ENCODE measurements at places on chromosomes 11 and 22.

DNA sequence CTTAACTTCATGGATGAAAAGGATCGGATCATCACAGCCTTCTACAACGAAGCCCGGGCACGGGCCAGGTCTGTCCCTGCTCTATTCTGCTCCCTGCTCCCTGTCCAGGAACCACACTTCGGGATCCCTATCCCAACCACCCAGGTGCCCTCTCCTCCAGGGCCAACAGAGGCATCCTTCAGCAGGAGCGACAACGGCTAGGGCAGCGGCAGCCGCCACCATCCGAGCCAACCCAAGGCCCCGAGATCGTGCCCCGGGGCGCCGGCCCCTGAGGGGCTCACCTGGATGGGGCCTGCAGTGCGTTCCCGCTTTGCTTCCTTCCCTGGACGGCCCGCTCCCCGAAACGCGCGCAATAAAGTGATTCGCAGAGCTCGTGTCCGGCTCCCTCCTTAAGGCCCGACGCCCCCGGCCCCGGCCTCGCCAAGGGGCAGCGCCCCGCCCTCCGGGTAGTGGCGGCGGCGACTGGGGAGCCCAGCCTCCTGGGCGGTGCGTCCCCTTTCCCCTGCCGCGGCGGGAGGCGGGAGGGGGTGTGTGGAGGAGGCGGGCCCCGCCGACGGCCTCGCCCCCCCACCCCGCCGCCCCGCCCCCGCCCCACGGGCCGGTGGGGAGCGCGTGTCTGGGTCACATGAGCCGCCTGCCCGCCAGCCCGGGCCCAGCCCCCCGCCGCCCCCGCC is at the start of gene VEGFB:
TSS of gene VEGFB (plus strand) at position 672 of the 674 bp plus-strand sequence. CDS start 250 bp downstream, outside the sequence.
- DNase-seq: peak; percentile 94

GRCh38 chr11:123531325-123531724 is 101.3 kb downstream of the GRAMD1B start:
- DNase-seq: no peak

- no peak for DNase-seq
Observed at GRCh38 chr11:36016263-36016662, 72.4 kb downstream of the LDLRAD3 start.

DNA sequence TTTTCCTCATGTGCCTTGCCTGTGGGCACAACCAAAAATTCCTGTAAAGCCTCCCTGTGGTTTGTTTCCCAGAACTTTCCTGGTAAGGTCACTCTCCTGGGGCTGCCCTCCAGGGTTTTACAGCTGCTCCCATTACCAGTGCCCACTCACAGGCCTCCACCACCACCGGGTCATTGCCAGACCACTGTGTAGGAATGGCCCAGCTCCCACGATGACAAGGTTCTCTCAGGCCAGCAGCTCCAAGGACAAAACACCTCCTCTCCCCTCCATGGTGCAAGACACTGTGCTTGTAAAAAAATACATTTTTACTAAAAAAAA is 96.1 kb upstream of the AKIP1 start:
- DNase-seq: no peak

DNA sequence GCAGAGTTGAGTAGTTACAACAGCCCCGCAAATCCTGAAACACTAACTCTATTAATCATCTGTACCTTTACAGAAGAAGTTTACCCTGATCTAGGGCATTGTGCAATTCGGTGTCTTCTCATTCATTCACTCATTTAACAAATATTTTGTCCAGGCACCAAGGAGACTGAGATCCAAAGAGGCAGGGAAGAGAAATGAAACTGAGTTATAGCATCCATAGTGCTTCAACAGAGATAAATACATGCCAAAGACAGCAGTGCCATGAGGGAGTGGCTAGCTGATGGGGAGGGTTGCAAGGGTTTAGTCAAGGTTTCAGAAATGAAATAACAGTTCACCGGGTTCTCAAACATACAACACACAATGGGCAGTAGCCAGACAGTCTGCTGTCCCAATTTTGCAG is 40.2 kb upstream of the MTNR1B start:
- DNase-seq: no peak

- no peak for DNase-seq
Observed at GRCh38 chr11:63908631-63909401, 8.1 kb downstream of the RCOR2 start.

GRCh38 chr11:17314904-17315426 is 36.6 kb upstream of the NCR3LG1 start:
- DNase-seq: no peak

DNA sequence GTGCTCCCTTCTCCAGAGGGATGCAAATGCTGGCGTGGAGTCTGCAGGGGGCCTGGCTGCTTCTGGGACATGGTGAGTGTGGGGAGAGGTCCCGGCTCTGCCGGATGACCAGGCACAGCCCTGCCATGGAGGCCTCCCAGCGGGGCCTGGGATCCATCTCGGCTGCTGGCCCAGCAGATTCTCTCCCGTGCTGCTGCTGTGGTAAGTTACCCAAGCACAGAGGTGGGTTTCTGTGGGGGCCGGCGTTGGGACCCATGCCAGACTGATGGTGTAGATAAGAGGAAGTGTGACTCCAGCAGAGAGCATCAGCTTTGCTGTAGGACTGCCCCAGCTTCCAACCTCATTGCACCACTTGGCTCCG is 147.5 kb upstream of the B3GAT1 start:
- DNase-seq: no peak

- no peak for DNase-seq
Observed at GRCh38 chr22:20777420-20778177, 3.7 kb downstream of the SERPIND1 start.

- DNase-seq: peak; percentile 73
Observed at GRCh38 chr11:102560555-102561011, 30.0 kb upstream of the MMP7 start.

DNA sequence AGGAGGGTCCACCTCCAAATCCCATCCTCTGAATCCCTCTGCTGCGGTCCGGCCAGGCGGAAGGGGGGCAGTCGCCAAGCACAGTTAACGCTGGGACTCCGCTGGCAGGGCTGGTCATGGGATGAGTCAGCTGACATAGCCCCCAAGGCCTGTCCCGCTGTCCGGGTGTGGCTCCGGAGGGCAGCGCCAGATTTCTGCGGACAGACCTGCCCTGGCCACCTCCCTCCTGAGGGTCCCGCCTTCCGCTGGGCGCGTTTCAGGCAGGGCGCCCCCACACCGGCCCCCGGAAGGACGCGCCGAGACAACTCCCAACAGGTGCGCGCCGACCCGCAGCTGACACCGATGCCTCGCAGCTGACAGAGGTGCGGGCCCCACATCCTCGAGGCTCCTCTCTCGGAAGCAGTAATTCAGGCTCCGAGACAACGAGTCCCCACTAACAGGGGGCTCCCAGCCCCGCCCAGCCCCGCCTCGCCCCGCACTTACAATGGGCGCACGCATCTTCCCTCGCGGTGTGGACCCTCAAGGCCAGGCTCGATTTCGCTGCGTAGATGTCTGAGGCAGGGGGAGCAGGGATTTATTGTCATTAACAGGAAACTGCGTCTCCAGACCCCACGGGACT is 607 bp downstream of the PLAAT3 start:
- peak; percentile 76 for DNase-seq

DNA sequence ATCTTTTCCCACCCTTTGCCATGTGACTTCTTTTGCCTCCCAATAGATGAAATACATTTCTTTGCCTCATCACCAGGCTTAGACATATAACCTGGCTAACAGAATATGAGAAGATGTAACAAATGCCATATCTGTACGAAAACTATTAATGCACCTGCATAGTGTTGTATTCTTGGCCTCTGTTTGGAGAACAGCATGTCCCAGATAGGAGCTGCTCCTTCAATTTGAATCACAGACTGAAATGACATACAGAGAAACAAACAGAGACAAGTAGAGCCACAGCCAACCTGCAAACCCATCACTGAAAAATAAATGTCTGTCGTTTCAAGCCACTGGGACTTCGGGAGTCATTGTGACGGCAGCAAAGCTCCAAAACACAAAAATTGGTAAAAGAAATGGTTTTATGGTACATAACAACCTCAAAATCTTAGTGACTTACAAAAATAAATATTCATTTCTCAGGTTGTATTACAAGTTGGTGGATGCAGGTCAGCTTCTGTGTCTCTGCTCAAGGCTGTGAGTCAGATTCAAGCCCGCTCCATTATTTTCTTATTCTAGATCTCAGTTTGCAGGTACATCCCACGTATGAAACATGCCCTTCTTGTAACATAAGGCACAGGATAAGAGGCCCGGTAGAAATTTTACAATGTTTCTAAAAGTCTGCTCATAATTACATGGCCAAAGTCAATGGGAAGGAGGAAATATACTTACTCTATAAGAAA is 171.3 kb upstream of the SOX6 start:
- DNase-seq: no peak

DNA sequence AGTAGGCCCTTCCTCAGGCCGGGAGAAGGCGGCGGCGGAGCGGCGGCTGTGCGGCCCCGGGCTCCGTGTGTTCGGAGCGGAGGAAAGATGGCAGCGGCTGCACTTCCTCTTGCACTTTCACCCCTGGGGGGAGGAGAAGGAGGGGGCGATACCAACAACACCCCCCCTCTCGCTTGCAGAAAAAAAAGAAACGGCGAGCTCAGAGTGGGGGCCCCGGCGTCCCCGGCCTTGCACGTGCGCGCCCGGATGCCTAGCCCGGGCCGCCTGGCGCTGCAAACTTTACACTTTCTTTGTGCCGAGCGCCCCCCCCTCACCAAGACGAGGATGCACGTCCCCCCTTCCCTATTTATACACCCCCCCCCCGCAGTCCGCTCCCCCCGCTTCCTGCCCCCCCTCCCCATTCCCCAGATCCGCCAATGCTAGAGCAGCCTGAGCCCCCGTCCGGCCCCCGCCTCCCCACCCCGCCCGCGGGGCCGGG is at the start of gene PATZ1:
TSS of gene PATZ1 (minus strand) at position 92 of the 478 bp plus-strand sequence. CDS start 744 bp downstream, outside the sequence.
- peak; percentile 92 for DNase-seq

GRCh38 chr11:110463153-110463552 is 33.4 kb downstream of the FDX1 start:
- DNase-seq: peak; percentile 69

GRCh38 chr11:89633135-89633705 is 76.9 kb upstream of the TRIM77 start:
- DNase-seq: no peak

GRCh38 chr22:36541831-36542411 is 13.0 kb upstream of the EIF3D start:
- DNase-seq: peak; percentile 78

GRCh38 chr11:100855466-100856067 is 168.5 kb downstream of the ARHGAP42 start:
- DNase-seq: no peak

DNA sequence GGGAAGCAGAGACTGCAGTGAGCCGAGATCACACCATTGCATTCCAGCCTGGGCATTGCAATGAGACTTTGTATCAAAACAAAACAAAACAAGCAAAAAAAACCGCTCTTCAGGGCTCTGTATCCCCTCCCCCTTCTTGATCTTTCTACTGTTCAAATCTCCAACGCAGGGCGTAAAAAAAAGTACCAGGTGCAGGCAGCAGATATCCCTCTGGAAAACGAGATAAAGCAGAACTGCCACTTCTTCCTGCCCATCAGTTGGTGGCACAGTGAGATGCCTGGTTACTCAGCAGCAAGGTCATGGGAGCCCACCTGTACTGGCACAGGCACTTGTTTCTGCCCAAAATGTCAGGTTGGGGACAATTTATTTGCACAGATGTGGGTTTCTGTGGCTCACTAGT is 11.2 kb downstream of the CCS start:
- DNase-seq: no peak

GRCh38 chr22:20490183-20490940 is 5.2 kb downstream of the KLHL22 start:
- no peak for DNase-seq

DNA sequence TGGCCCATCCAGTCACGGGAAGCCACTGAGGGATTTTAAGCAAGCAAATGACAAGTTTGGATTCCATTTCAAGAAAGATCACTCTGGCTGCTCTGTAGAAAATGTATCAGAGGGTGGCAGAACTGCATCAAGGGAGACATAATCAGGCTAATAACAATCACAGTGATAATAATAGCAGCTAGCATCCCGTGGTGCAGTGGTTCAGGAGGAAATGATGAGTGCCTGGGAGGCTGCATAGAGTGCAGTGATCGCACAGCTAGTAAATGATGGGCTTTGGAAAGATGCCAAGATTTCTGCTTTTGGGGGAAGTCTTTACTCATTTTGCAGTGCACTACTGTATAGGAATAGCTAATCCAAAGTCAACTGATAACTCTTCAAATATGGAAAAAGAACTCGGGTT is 35.8 kb downstream of the TNRC6B start:
- DNase-seq: no peak

- no peak for DNase-seq
Observed at GRCh38 chr11:86798988-86799387, 1.4 kb upstream of the PRSS23 start.

DNA sequence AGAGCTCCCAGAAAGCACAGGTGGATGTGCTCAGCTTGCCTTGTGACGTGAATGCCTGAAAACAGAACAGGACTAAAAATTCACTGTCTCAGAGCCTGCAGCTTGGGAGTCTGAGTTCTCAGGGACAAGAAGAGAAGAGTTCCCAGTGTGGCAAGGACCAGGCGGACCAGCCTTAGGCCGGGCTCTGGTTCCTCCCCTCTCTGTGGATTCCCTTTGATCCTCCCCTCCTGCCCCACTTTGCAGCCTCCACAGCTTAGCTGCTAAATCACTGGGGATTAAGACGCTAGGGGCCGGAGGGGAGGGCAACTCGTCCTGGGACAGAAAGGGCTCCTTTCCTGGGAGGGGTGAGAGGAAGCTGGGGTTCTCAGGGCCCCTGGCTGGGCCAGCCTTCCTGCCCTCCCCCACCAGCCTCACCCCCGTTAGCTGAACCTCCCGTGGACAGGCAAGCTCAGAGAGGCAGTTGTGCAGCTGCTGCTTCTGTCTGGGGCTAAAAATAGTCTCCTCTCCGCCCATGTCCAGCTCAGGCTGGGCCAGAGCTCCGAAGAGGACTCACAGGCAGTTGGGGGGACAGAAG is 29.9 kb upstream of the JAM3 start:
- DNase-seq: no peak

GRCh38 chr11:38510041-38510440 is 1912.0 kb upstream of the RAG2 start:
- no peak for DNase-seq

DNA sequence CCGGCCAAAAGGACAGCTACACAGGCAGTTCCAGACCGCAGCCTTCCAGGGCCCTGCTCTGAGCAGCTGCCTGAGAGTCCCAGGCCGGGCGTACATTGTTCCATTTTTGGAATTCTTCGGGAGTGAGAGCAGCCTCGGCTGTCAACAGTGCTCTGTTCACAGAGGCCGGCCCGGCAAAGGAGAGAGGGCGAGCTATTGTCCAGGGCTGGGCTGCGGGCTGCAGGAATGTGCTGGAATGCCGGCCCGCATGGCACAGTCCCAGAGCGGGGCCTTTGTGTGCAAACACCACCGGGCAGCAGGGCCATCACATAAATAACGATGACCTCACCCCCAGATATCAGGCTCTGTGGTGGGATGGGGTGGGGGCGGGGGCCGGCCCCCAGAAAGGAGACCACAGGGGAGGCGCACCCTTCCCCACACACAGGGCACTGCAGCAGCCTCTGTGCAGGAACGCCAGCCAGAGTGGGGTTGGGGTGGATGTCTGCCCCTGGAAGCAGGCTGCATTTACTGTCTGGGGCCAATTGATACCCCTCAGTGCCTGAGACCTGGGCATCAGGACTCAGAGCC is 15.8 kb downstream of the LINC01488 start:
- DNase-seq: no peak

- DNase-seq: no peak
Observed at GRCh38 chr11:8800520-8801110, 110.4 kb upstream of the AKIP1 start.

- no peak for DNase-seq
Observed at GRCh38 chr11:134657631-134658030, 245.6 kb upstream of the B3GAT1 start.
